ENCODE measurements at places on chromosomes 4 and X. TPM values are rescaled to one million over a fixed set of nuclear protein-coding genes. Genes with fewer than 3 reads are reported as not detected.

- no peaks in the 10 kb centered on the region for H3K36me3 ChIP-seq
- no peak overlapping the region for H3K27ac ChIP-seq
- DNase-seq, result no peak
- H3K4me1 ChIP-seq, result no peaks in the 10 kb centered on the region
These were observed 100.2 kb downstream of the OTC start for GRCh38 chrX:38452603-38453002.

- H3K27me3 ChIP-seq, result no peaks in the 10 kb centered on the region
- H3K36me3 ChIP-seq, result no peaks in the 10 kb centered on the region
- peaks cover 25% of the 10 kb centered on the region for H3K4me1 ChIP-seq
These were observed 5.5 kb downstream of the ATP10D start for GRCh38 chr4:47490550-47490949.

GRCh38 chrX:5306654-5307121, 922.0 kb downstream of the NLGN4X start:
- H3K36me3 ChIP-seq, result no peaks in the 10 kb centered on the region
- no peaks in the 10 kb centered on the region for H3K4me1 ChIP-seq
- H3K27me3 ChIP-seq, result no peaks in the 10 kb centered on the region
- H3K4me3 ChIP-seq, result no peak overlapping the region
- no peak for DNase-seq
- no peak overlapping the region for H3K27ac ChIP-seq

DNA sequence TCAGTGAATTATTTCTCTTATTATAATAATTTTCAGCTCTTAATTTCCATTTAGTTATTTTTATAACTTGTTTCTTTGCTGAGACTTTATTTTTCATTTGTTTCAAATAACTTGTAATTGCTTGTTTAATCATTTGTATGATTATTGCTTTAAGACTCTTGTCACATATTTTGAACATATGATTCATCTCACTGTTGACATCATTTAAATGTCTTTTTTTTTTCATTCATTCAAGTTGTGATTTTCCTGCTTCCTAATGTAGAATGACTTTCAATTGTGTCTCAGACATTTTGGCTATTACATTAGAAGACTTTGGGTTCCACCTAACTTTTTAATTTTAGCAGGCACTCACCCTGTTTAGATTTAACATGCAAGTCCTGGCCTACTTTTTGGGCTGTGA, 234.8 kb upstream of the DIPK2B start:
- no peaks in the 10 kb centered on the region for H3K36me3 ChIP-seq
- no peak for DNase-seq
- no peak overlapping the region for H3K4me3 ChIP-seq
- H3K4me1 ChIP-seq, result no peaks in the 10 kb centered on the region
- no peak overlapping the region for H3K27ac ChIP-seq
- peaks cover 2% of the 10 kb centered on the region for H3K27me3 ChIP-seq

GRCh38 chr4:119106036-119107000, 29.3 kb upstream of the MYOZ2 start:
- peaks cover 2% of the 10 kb centered on the region for H3K4me1 ChIP-seq
- H3K27ac ChIP-seq, result no peak overlapping the region
- H3K36me3 ChIP-seq, result no peaks in the 10 kb centered on the region
- no peak overlapping the region for H3K4me3 ChIP-seq
- no peaks in the 10 kb centered on the region for H3K27me3 ChIP-seq
- no peak for DNase-seq

DNA sequence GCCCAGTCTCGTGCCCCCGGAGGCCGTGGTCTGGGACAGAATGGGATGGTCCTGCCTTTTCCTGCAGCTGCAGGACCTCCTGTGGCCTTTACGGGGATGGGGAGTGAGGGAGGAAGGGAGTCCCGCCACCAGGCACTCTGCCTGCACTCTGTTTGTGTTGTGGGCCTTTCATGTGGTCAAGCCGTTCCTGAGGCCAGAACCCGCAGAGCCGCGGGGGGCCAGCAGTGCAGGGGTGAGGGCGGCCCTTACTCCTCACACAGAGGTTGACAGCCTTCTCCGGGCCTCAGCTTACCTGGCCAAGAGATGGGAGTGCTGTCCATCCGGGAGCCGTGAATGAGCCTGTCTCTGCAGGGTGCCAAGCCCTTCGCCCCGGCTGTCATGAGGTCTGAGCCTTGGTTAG, 230.7 kb downstream of the AFAP1 start:
- no peak overlapping the region for H3K27ac ChIP-seq
- H3K4me1 ChIP-seq, result no peaks in the 10 kb centered on the region
- no peaks in the 10 kb centered on the region for H3K36me3 ChIP-seq
- H3K27me3 ChIP-seq, result no peaks in the 10 kb centered on the region
- no peak for DNase-seq

DNA sequence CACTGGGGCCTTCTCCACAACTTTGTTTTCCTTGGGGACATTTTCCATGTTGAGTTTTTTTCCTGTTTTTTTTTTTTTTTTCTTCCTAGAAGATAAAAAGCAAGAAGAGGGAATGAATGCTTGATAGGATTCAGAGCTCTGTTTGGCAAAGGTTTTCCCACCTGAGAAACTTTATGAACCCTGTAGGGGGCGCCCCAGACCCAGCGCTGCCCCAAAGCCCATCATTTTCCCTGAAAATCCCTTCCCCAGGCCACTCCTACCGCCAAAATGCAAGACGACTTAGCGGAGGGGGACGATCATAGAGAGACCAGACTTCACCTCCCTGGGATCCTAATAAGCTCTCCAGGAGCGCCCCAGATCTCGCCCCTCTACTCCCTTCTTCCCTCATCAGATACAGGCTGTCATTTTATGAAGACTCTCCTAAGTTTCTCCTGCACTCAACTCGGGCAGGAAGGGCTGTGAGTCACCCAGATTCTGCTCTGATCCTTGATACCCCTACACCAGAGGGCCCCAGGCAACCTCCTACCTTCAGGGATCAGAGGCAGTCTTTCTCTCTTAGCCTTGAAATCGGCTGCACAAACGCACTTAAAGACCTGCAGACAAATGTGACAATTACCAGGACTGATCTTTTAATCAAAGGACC, 1.4 kb downstream of the BEX5 start:
- peak overlapping the region; percentile 85 for H3K4me3 ChIP-seq
- peak; percentile 35 for DNase-seq
- peaks cover 11% of the 10 kb centered on the region for H3K4me1 ChIP-seq
- peak overlapping the region; percentile 67 for H3K27ac ChIP-seq
- H3K36me3 ChIP-seq, result no peaks in the 10 kb centered on the region

- H3K4me3 ChIP-seq, result no peak overlapping the region
- peaks cover 5% of the 10 kb centered on the region for H3K27me3 ChIP-seq
- peaks cover 3% of the 10 kb centered on the region for H3K4me1 ChIP-seq
- H3K27ac ChIP-seq, result no peak overlapping the region
These were observed 37.6 kb downstream of the GABRB1 start for GRCh38 chr4:47068986-47069385.

GRCh38 chr4:185587427-185588161, 52.3 kb upstream of the PDLIM3 start:
- H3K4me1 ChIP-seq, result peaks cover 18% of the 10 kb centered on the region
- H3K27me3 ChIP-seq, result peaks cover 47% of the 10 kb centered on the region
- peak overlapping the region; percentile 63 for H3K27ac ChIP-seq
- H3K36me3 ChIP-seq, result peaks cover 2% of the 10 kb centered on the region
- peak; percentile 90 for DNase-seq
- H3K4me3 ChIP-seq, result peak overlapping the region; percentile 40

- DNase-seq, result no peak
- peaks cover 18% of the 10 kb centered on the region for H3K4me1 ChIP-seq
- no peaks in the 10 kb centered on the region for H3K27me3 ChIP-seq
- peaks cover 5% of the 10 kb centered on the region for H3K36me3 ChIP-seq
- peak overlapping the region; percentile 94 for H3K4me3 ChIP-seq
- H3K27ac ChIP-seq, result peak overlapping the region; percentile 81
These were observed 407 bp upstream of the ZC4H2 start for GRCh38 chrX:64976673-64977040.

DNA sequence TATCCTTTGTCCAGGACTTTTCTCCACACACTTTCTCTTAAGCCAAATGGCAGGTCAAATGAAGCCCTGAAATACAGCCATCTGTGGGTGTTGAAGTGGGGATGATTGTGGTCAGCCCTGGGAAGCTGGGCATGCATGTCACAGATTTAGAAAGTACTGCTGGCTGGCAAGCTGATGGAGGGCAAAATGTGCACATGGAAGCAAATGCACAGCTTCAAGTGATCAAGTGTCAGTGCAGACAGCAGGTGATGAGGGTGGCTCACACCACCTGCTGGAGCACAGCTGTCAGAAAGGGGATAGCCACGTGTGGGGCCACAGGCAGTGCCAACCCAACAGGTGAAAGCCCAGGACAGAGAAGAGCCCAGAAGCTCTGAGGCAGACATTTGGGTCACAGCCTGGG, 40.3 kb upstream of the ATXN3L start:
- no peaks in the 10 kb centered on the region for H3K27me3 ChIP-seq
- no peak overlapping the region for H3K27ac ChIP-seq
- peak; percentile 13 for DNase-seq
- no peaks in the 10 kb centered on the region for H3K36me3 ChIP-seq

DNA sequence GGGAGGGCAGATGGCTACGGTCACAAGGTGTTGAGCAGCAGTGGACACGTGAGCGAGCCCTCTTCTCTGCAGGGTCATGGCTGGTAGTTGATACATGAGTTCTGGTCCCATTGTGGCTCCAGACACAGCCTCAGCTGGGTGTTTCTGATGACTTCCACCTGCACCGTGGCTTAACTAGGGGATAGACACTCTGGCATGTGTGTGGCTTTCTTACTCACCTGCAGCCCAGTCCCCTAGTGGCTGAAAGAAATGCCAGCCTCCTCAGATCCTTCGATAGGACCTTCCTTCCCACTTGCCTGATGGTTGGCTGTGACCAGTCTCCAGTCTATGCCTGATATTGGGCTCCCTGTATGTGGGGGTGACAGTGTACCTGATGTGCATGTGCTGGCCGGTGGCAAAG, 5.0 kb downstream of the GPR78 start:
- no peaks in the 10 kb centered on the region for H3K4me1 ChIP-seq
- H3K27ac ChIP-seq, result no peak overlapping the region

- H3K4me3 ChIP-seq, result no peak overlapping the region
- no peak for DNase-seq
- H3K4me1 ChIP-seq, result no peaks in the 10 kb centered on the region
- no peaks in the 10 kb centered on the region for H3K27me3 ChIP-seq
These were observed 173.0 kb upstream of the PCDH18 start for GRCh38 chr4:137705171-137705783.

DNA sequence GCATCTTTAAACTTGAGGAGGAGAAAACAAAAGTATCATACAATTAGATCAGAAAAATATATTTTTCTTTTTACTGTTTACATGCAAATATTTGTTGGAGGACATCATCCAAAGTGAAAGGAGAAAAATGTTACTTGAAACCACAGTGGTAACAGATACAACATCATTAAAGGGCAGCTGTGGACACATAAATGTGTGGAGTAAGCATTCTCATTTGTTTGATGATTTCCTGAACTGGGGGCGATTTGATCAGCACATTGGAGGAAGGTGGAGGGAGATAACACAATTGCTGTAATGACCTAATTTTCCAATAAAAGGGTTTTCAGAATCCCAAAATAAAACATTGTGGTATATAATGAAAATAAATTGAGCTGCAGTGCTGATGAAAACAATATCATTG, 314.5 kb upstream of the HS3ST1 start:
- no peak for DNase-seq
- H3K4me1 ChIP-seq, result no peaks in the 10 kb centered on the region
- H3K27me3 ChIP-seq, result peaks cover 7% of the 10 kb centered on the region
- H3K4me3 ChIP-seq, result no peak overlapping the region
- no peak overlapping the region for H3K27ac ChIP-seq
- no peaks in the 10 kb centered on the region for H3K36me3 ChIP-seq

GRCh38 chr4:87311684-87312083, 11.0 kb downstream of the HSD17B13 start:
- H3K27me3 ChIP-seq, result no peaks in the 10 kb centered on the region
- peaks cover 4% of the 10 kb centered on the region for H3K4me1 ChIP-seq
- H3K27ac ChIP-seq, result no peak overlapping the region
- no peaks in the 10 kb centered on the region for H3K36me3 ChIP-seq

- H3K4me1 ChIP-seq, result peaks cover 37% of the 10 kb centered on the region
- H3K36me3 ChIP-seq, result peaks cover 24% of the 10 kb centered on the region
- peak; percentile 83 for DNase-seq
- peak within 1 kb of the TSS; percentile 79 for H3K4me3 ChIP-seq
- H3K27me3 ChIP-seq, result no peaks in the 10 kb centered on the region
- peak within 1 kb of the TSS; percentile 80 for H3K27ac ChIP-seq
These were observed at the start of gene PRPS2 for GRCh38 chrX:12791257-12792228. Gene PRPS2 (plus strand): TSS chrX:12791412. CDS start chrX:12791498, 86 bp downstream.

- no peaks in the 10 kb centered on the region for H3K36me3 ChIP-seq
- no peaks in the 10 kb centered on the region for H3K27me3 ChIP-seq
- H3K4me1 ChIP-seq, result no peaks in the 10 kb centered on the region
These were observed 907.8 kb downstream of the STPG2 start for GRCh38 chr4:97235521-97235920.

- H3K27me3 ChIP-seq, result no peaks in the 10 kb centered on the region
- no peaks in the 10 kb centered on the region for H3K36me3 ChIP-seq
- H3K27ac ChIP-seq, result no peak overlapping the region
- no peak for DNase-seq
- H3K4me3 ChIP-seq, result no peak overlapping the region
These were observed 64.8 kb upstream of the NR0B1 start for GRCh38 chrX:30373951-30374350.

- H3K36me3 ChIP-seq, result no peaks in the 10 kb centered on the region
- H3K27me3 ChIP-seq, result peaks cover 50% of the 10 kb centered on the region
- no peak overlapping the region for H3K4me3 ChIP-seq
- H3K4me1 ChIP-seq, result peaks cover 26% of the 10 kb centered on the region
- H3K27ac ChIP-seq, result no peak overlapping the region
These were observed 278.3 kb downstream of the SPRY1 start for GRCh38 chr4:123674762-123675465.

GRCh38 chrX:154517101-154517781, 1.2 kb upstream of the FAM3A start:
- H3K27me3 ChIP-seq, result no peaks in the 10 kb centered on the region
- DNase-seq, result no peak
- H3K36me3 ChIP-seq, result peaks cover 8% of the 10 kb centered on the region
- peak overlapping the region; percentile 81 for H3K4me3 ChIP-seq

GRCh38 chr4:89254847-89255246, 52.8 kb downstream of the GPRIN3 start:
- no peak overlapping the region for H3K4me3 ChIP-seq
- H3K27ac ChIP-seq, result peak overlapping the region; percentile 44
- H3K4me1 ChIP-seq, result peaks cover 71% of the 10 kb centered on the region
- no peaks in the 10 kb centered on the region for H3K27me3 ChIP-seq

AFP gene
- not detected for total RNA-seq

SUPT20HL2 gene
- not detected for total RNA-seq

TMEM31 gene
- total RNA-seq, result 0.79 TPM

CSN2 gene
- total RNA-seq, result not detected

YY2 gene
- total RNA-seq, result 1.3 TPM

NUDT10 gene
- 1.8 TPM for total RNA-seq

FMR1NB gene
- not detected for total RNA-seq

TRIM75 gene
- not detected for total RNA-seq

OPRPN gene
- total RNA-seq, result not detected

LRAT gene
- not detected for total RNA-seq

HSFX3 gene
- total RNA-seq, result not detected

NAP1L2 gene
- 2.9 TPM for total RNA-seq

SYN1 gene
- total RNA-seq, result 0.98 TPM

RTL3 gene
- not detected for total RNA-seq

AR gene
- not detected for total RNA-seq

ACOX3 gene
- 29.3 TPM for total RNA-seq

SUV39H1 gene
- total RNA-seq, result 31.7 TPM

TMPRSS11D gene
- total RNA-seq, result not detected

GPR143 gene
- not detected for total RNA-seq

ENAM gene
- total RNA-seq, result not detected

MAMLD1 gene
- total RNA-seq, result 1.6 TPM

TCEAL3 gene
- 7.3 TPM for total RNA-seq

IL1RAPL2 gene
- not detected for total RNA-seq
